ENCODE measurements at places on chromosomes 6 and 20.

GRCh38 chr6:32852844-32853540, 512 bp downstream of the TAP1 start:
- DNase-seq: peak; percentile 35

GRCh38 chr20:17871181-17871580, 97.4 kb downstream of the SNX5 start:
- DNase-seq: no peak

DNA sequence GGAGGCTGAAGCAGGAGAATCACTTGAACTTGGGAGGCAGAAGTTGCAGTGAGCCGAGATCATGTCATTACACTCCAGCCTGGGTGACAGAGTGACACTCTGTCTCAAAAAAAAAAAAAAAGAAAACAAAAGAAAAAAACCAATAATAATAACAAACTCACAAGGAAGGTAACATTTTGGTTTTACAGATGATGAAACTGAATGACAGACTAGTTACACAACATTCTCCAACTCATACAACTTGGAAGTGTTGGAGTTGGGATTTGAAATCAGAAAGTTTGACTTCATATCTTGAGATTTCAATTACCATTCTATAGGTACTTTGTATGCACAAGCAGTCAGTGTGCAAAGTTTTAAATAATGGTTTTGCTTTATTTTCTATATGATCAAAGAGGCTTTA, 10.2 kb downstream of the TPD52L1 start:
- DNase-seq: no peak

- DNase-seq: no peak
Measured at GRCh38 chr20:53381568-53382262, 211.9 kb downstream of the ZNF217 start.

GRCh38 chr6:106178900-106179299, 92.8 kb downstream of the PRDM1 start:
- DNase-seq: no peak

- DNase-seq: no peak
Measured at GRCh38 chr20:36002855-36003254, 34.5 kb downstream of the CNBD2 start.

DNA sequence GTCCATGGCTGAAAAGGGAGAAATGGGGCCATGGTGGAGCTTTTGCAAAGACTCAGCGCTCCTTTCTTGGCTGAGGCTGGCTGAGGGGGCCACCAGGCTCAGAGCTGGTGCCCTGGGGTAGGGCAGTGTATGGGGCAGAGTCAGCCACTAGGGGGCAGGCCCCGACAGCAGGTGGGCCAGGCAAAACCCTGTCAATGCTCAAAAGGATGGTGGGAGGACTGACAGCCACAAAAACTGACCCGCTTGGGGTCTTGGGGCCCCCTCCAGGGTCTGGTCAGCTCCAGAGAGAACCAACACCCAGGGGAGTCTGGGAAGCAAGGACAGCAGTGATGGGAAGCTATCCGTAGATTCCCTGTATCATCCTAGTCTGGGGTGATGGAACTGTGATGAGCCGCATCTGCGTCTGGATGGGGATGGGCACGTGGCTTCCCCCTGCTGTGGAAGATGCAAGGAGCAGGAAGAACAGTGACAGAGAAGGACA, 306.9 kb downstream of the DHX35 start:
- DNase-seq: peak; percentile 11
